Stimulated activated CD8-positive, alpha-beta memory T cell treated with anti-CD3 and anti-CD28 coated beads, Interleukin-4, amount 100 ng/mL, for 4 hours (primary cell): ENCODE measurements at places on chromosomes 11 and 22.

- DNase-seq: no peak
Measured at GRCh38 chr11:118938491-118939403, 13.0 kb upstream of the BCL9L start.

DNA sequence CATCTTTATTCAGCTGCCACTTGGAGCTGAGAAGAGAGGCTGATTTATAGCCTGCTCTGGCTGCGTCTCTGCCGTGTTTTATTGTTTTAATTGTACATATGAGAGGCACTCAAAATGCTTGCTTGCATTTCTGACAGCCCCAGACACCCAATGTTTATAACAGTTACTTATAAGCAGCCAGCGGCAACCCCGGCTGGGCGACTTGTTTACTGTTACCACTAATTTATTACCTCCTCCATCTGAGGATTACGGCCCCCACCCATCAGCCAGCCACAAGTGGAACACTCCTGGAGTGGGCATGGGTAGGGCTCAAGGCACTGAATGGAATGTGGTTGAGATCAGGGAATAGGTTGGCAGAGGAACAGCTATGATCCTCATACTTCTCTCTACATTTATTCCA is 61.2 kb downstream of the CLPB start:
- DNase-seq: no peak

- no peak for DNase-seq
Measured at GRCh38 chr11:95562196-95562921, 227.2 kb downstream of the FAM76B start.

- DNase-seq: no peak
Measured at GRCh38 chr11:66743271-66743968, 14.4 kb upstream of the SPTBN2 start.

DNA sequence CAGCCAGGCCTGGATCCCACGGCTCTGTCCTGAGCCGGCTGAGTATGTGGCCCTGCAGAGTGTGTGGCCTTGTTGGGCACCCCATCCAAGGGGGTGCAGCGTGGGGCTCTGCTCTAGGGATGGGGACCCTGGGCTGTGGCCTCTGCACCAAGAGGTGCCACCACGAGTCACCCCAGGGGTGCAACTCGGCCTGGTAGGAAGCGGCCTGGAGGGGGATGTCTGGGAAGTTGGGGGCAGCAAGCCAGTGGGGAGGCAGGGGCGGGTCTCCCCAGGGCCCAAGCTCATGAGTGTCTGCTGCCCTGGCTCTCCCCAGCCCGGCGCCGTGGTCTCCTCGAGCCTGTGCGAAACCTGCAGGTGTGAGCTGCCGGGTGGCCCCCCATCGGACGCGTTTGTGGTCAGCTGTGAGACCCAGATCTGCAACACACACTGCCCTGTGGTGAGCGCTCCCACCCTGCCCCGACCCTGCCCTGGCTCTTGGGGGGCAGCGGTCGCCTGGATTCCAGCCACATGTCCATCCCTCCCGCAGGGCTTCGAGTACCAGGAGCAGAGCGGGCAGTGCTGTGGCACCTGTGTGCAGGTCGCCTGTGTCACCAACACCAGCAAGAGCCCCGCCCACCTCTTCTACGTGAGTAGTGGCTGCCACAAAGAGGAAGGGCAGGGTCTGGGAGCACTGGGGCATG is 24.2 kb upstream of the MUC5B start:
- DNase-seq: no peak

GRCh38 chr11:113634940-113635575 is 71.0 kb downstream of the TMPRSS5 start:
- DNase-seq: no peak

DNA sequence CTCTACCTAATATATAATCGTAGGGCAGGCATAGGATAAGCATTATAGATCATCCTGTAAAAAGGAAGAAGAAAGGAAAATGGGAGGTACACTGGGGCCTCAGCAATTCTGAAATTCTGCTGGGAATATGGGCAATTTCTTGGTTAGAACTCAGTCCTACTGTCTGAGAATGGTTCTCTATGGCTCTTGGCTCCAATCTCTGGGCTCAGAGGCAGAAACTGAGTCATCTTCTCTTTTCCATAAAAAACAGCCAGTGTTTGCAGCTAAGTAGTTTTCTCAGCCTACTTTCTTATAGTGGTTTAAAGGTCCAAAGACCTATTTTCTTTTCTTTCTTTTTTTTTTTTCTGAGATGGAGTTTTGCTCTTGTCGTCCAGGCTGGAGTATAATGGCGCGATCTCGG is 135.8 kb upstream of the ZBED5 start:
- no peak for DNase-seq

GRCh38 chr22:21938071-21938822 is 14.4 kb downstream of the PPM1F start:
- peak; percentile 92 for DNase-seq

DNA sequence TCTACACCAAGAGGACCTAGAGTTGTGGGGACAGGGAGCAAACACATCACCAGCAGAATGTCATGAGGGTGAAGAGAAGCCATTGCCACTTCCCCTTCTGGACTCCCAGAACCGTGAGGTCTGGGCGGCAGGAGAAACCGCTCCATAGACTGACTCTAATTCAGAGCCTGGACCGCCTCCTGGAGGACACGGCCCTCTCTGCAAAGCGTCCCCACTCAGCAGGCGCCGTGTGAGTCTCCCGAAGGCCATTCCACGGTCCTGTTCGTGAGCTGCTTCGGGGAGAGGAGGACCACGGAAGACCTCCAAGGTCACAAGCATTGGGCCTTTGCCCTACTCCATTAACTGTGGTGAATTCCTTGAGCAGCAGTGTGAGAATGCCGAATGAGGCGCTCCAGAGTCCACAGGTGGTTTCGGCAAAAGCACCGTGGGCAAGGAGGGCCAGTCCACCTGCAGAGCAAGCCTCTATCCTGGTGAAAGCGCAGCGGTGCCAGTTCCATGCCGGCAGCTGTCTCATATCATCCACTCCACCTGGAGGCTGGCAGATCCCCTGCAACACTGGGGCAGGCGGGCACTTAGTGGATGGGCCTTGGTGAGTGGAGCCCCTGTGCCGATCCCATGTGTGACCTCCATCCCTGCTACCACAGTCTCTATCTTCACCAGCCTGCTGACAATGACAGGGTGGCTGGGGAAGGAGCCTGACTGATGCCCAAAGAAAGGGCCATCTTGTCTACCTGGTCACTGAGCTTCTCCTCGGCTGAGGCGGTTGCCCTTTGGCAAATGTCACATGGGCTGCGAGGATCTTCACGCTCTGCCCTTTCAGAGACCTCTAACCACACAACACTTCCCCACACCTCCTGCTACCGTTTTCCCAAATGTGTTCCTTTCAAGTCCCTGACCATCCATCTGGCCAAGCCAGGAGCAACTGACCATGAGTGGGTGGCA is 7.5 kb downstream of the C11orf21 start:
- no peak for DNase-seq

- no peak for DNase-seq
Measured at GRCh38 chr11:65778431-65778900, 2.3 kb downstream of the AP5B1 start.

- no peak for DNase-seq
Measured at GRCh38 chr11:117793583-117793982, 3.4 kb downstream of the DSCAML1 start.

GRCh38 chr22:36900880-36901279 is 12.5 kb upstream of the CSF2RB start:
- DNase-seq: no peak

GRCh38 chr11:11409901-11410300 is 56.9 kb upstream of the CSNK2A3 start:
- no peak for DNase-seq

DNA sequence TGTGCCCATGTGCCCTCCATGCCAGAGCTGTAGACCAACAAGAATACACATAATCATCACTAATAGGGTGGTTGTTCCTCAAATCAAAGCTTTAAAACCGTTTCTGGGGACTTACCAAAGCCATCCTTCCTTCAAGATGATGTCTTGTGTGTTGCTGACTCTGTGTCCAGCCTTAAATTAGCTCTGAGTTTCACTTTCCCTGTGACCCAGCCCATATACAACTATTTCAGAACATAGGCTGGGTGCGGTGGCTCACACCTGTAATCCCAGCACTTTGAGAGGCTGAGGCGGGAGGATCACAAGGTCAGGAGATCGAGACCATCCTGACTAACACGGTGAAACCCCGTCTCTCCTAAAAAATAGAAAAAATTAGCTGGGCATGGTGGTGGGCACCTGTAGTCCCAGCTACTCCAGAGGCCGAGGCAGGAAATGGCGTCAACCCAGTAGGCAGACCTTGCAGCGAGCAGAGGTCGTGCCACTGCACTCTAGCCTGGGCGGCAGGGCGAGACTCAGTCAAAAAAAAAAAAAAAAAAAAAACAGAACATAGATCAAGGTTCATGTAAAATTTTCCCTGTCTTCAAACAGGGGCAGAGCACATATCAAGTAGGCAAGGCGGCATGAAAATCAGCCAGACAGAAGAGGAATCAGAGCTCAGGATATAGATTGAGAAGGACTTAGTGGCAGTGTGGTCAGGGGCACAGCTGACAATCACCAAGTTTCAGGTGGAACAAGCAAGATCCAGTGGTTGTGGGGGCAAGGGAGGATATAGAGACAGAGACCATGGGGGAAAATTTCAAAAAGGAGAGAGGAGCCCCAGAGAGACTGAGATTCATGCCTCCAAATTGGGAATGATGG is at the start of gene PLAAT2:
TSS of gene PLAAT2 (minus strand) at position 179 of the 855 bp plus-strand sequence. CDS start at position 124, 55 bp downstream.
- DNase-seq: no peak

DNA sequence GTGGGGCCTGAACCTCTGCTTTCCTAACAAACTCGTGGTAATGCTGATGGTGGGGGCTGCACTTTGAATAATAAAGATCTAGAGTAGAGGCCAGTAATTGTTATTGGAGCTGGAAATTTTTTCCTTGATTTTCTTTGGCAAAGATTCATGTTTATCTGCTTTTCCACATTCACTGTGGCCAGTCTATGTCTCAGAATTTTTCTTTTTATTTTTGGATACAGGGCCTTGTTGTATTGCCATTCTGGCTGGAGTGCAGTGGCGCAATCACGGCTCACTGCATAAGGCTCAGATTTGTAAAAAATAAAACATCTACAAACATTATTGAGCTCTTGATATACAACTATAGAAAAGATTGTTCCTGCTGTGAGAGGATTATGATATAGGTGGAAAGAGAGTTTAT is 1.6 kb downstream of the TMEM135 start:
- DNase-seq: no peak

DNA sequence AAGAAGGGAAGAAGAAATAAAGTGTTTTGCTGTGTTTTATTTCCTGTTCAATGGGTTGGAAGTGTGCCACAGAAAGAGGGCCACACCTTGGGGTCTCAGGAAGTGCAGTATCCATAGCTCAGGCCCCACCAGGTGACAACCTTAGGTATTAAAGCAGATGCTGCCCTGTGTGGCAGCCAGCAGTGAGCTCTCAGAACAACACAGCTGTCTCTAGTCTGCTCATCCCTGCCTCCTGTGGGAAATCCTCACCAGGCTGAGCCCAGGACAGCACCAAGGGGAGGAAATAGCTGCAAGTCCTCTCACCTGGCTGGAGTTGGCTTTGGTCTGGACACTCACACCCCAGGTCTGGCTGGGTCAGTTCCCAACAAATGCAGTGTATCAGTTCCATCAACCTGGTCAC is 25.1 kb downstream of the ARL14EP start:
- no peak for DNase-seq

DNA sequence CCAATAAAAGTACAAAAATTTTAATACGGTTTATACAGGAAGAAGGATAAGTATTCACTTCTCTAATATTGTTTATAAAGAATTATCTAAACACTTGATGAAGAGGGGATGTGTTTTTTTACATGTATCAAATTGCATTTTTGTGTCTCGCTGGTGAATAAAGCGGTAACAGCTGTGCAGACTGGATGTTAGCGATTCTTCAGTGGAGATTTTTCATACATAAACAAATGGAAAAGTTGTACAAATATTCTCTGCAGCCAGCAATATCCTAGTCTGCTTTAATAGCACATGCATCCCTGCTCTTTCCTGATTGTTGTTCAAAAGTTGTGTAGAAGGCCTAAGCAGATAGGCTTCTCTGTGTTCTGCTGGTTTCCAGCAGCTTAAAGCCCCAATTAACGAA is 369.3 kb downstream of the SOX6 start:
- no peak for DNase-seq

DNA sequence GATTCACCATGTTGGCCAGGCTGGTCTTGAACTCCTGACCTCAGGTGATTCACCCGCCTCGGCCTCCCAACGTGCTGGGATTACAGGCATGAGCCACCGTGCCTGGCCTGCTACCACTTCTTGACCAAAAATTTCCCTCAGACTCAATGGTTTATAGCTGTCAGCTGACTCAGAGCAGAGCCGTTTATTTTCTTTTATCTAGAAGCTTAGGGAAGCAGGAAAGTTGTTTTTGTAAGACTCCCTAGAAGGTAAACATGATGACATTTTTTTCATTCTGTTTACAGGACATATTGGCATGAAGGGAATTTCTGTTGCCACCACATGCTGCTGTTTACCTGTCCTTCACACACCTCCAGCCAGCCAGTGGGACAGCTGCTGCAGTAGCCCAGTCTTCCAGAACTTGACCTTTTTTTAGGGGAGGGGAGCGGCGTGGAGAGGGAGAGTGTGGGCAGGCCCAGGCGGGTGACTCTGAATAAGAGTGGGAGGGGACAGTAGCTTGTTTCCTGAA is 56.1 kb upstream of the PTPRJ start:
- DNase-seq: no peak

DNA sequence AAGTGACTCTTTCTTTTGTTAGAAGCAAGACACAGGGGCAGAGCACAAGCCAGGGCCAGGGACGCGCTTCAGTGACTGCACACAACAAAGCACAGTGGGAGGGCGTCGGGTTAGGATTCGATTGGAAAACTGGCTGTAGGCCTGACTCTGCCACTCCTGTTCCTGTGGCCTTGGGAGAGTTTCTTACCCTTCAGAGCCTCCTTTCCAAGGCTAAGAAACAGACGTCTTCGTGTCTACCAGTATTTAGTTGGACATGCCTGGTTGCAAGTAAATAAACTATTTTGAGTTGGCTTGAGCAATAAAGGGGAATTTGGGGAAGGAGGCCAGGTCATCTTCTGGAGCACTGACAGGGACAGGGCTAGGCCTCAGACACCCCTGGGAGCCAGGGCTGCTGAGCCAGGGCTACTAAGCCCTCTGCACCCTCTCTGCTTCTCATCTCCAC is 549.1 kb downstream of the INSC start:
- no peak for DNase-seq

GRCh38 chr22:30219049-30219654 is 27.4 kb downstream of the LIF start:
- no peak for DNase-seq

- no peak for DNase-seq
Measured at GRCh38 chr22:27966168-27967064, 47.4 kb upstream of the PITPNB start.

GRCh38 chr11:19577976-19578619 is 134.5 kb upstream of the NAV2 start:
- DNase-seq: no peak
